ENCODE measurements at places on chromosomes 1 and 21.
A peak's percentile ranks its signal among the peaks of the same experiment; 100 is the strongest.

- no peak for DNase-seq
Observed at GRCh38 chr1:16153096-16153998, 2.5 kb downstream of the EPHA2 start.

DNA sequence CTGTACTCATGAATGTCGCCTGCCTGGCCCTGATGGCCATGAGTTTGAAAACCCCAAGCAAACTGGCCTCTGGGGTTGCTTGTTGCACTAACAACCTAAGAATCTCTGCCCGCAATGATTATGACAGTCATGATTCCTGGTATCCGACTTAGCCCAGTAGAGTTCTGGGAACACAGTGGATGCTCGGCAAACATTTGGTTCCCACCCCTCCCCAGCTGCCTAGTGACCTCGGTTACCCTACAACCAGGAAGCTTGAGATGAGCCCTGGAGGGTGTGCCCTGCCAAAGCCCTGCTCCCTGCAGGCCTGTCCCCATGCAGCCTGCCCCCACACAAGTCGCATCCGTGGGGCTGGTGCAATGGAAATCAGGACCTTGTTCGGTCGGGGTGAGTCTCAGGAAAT lies 76.0 kb upstream of the ZBTB40 start:
- no peak for DNase-seq

DNA sequence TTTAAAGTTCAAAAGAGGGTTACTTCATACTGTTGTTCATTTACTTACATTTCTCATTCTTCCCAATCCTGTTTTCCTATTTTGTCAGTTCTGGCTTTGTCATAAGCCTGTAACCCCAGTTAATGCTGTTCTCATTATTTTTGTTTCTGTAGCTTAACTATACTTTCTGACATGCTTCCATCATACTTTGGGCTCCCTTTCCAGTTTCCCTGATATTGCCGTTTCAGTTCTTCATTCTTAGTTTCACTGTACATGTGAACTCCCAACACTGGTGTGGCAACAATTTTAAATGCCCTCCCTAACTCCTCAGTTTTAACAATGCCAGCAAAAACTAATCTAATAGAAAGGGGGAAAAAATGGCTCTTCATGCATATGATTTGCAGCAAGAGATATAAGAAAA lies 456.7 kb downstream of the LMO4 start:
- no peak for DNase-seq

GRCh38 chr1:213049232-213049631 lies 1.8 kb upstream of the RPS6KC1 start:
- DNase-seq: no peak

- no peak for DNase-seq
Observed at GRCh38 chr1:22645931-22646330, 2.5 kb downstream of the C1QC start.

DNA sequence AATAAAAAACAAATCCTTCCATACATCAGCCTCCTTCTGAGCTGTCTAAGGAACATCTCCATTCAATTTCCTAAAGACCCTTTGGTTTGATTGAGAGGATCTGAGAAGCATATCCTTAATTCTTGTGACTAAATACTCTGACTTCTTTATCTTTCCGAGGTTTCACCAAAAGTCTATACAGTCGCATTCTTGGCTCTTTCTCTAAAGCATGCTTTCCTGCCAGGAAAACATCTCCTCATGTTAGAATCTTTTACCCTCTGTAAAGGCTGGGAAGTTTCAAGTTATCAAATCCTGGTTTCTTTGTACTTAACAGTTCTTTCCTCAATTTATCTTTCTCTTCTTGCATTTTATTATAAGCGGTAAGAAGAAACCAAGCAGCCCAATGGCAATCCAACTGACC lies 630.4 kb downstream of the PTPRC start:
- no peak for DNase-seq

DNA sequence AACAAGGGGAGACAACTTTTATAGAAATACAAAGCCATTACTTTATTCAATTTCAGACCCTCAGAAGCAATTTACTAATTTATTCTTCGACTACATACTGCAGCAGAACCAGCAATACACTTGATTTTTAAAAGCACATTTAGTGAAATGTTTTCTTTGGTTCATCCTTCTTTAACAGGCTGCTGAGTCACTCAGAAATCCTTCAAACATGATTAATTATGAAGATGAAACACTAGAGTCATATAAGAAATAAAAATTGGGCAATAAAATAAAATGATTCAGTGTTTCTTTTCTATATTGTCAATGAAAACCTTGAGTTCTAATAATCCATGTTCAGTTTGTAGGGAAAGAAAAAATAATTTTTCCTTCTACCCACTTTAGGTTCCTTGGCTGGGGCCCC lies 47.0 kb downstream of the CHML start:
- no peak for DNase-seq

DNA sequence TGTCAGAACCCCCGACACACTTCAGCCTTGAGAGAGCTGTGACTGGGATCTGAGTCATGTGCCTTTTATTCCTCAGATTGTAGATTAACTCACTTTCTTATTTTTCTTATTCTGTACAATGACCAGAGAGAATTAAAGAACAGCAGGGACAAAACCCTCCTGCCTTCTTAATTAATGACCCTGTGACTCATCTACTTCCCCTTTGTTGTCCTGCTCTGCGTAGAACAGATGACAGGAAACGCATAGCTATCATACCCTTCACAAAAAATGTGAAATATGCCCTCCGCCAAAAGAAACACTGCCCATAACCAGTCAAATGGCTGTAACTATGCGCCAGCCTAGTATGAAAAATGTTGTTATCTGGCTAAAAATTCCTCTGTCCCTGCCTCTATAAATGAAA lies 9.1 kb upstream of the PADI2 start:
- DNase-seq: no peak

GRCh38 chr1:97352936-97353382 lies 567.9 kb downstream of the DPYD start:
- DNase-seq: no peak

DNA sequence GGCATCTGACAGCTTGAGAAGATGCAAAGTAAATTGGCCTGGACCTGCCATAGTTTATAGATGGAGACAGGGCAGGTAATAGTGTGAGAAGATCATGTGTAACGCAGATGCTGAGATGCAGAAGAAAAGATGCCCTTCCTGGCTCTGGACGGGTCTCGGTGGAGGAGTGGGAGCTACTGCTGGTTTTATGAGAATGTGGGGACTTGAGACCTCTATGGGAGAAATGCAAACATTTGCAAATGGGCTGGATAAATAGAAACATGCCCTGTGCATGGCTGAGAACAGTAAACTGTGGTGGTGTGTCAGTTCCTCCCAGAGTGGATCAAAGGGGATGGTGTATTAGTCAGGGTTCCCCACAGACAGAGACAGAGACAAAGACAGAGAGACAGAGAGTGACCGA lies 21.9 kb downstream of the UBASH3A start:
- no peak for DNase-seq

GRCh38 chr1:246726255-246726679 lies 2.1 kb downstream of the SCCPDH start:
- DNase-seq: no peak

DNA sequence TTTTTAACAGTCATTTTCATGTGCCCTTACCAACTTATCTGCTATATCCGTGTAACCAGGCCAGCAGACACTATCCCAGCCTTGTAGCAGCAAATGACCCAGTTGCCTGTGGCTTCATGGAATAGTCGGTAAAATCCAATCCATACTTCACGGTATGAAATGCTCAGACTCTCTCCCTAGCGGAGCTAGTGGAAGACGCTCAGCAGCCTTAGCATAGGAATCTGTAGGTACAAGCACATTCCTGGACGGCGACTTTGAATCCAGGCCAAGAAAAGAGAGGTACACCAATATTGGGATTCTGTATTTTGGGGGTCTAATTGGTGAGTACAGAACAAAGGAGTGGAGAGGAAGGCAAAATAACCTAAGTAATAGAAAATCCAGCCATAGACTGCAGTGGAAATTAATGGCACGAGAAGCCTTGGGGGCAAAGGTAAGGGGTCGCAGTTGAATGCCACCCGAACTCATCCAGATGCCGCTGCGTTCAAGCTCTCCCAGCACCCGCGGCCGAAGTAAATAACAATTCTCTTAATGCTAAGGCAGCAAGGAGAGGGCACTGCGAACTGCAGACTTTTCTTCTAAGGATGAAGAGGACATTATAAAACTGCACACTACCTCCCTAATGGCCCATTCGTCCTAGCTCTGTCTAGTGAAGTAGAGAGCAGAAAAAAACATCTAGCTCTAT lies 17.7 kb upstream of the TBX15 start:
- no peak for DNase-seq

- DNase-seq: no peak
Observed at GRCh38 chr1:155127105-155127966, at the start of gene EFNA1. Gene EFNA1 (plus strand): TSS chr1:155127876. CDS start chr1:155127978, 102 bp downstream.

DNA sequence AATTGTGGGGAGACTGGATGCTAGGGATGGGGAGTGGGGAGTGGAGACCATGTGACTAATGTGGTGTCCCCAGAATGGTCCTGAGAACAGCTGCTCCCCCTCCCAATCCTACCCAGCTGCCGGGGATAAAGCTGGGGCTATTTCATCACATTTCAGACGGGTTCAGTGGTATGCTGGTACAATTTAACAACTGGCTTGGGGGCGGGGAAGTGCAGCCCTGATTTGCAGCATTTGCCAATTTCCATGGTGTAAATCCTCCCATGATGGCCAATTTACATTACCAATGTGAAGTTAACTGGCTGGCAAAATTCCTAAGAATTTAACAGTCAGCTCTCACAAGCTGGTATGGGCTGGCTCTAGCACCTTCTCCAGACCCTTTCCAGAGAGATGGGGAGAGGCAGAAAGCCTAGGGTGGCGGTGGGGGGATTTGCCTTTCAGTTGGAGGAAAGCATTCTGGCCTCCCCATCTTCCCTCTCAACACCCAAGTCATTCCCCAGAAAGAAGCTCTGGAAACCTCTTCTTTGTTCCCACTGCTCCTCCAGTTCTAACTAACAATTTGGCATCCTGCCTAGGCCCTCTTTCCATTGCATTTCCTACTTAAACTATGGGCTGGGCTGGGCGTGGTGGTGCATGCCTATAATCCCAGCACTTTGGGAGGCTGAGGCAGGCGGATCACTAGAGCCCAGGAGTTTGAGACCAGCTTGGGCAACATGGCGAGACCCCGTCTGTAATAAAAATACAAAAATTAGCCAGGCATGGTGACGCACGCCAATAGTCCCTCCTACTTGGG lies 11.3 kb upstream of the ADGRB2 start:
- no peak for DNase-seq

DNA sequence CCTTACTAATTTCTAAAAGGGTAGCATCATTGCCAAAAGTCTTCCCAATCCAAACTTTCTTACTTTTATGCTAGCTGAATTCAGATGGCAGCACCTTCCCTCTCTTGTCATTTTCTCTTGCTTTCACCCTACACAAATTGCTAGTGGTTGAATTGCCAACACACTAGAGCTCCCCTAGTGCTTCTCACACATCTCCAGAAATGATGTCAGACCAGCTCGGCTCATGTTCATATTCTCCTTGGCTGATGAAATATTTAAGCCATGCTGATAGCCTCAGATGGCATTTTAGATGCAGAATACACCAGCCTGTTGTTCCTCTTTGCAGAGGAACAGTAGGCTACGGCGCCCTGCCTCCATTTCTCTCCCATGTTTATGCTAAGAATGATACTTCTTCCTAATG lies 256.9 kb downstream of the PTBP2 start:
- DNase-seq: no peak

DNA sequence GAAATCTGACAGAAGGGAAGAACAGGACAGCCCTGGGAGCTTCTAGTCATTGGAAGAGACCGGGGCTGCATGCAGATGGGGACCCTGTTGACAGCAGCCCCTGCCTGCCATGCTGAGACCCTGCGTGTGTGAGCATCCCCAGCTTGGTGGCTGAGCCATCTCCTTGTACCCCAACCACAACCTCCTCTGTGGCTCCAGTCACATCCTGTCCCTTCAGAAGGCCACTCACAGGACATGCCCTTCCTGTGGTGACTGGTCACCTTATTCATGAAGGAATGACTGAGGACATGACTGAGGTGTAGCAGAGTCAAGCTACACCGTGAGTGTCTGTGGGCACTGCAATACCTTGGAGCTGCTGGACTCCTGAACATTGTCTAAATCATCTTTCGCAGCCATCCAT lies 141.8 kb upstream of the ERRFI1 start:
- no peak for DNase-seq

GRCh38 chr1:25068829-25069228 lies 138.8 kb upstream of the RUNX3 start:
- peak; percentile 14 for DNase-seq

DNA sequence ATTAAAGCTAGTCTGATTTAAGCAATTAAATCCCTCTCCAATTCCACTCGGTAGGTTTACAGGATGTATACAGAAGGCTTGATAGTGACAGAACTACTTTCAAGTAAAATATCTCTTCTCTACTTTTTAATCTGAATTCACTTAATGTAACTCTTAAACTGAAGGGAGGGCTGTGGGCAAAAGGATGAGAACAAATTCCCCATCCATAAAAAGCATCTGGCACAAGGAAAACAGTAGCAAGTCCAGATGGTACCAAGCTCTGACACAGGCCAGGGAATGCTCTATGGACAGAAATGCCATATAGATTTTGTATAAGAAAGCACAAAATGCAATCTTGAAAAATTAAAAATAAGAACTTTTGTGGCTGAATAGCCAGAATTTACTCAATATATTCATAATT lies 53.1 kb upstream of the USH2A start:
- no peak for DNase-seq

- DNase-seq: no peak
Observed at GRCh38 chr1:205843036-205843859, 6.7 kb downstream of the PM20D1 start.

DNA sequence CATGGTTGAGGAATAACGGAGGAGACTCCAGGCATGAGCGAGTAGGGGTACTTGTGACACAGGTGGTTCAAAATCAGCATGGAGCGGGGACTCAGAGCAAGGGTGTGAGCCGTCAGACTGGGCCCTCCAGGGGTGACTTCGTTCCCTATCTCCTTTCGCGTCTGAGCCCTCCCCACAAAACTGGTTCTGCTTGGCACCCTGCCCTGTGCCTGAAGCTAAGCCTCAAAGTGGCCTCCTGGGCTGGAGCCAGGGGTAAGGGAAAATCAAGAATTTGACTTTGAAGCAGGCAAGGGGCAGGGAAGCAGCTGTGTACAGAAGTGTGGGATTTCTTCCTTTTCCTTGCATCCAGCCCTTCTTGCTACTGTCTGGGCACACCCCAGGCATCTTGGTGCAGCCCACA lies 331.5 kb upstream of the AJAP1 start:
- DNase-seq: no peak

- no peak for DNase-seq
Observed at GRCh38 chr1:8465013-8465412, 147.1 kb downstream of the SLC45A1 start.

DNA sequence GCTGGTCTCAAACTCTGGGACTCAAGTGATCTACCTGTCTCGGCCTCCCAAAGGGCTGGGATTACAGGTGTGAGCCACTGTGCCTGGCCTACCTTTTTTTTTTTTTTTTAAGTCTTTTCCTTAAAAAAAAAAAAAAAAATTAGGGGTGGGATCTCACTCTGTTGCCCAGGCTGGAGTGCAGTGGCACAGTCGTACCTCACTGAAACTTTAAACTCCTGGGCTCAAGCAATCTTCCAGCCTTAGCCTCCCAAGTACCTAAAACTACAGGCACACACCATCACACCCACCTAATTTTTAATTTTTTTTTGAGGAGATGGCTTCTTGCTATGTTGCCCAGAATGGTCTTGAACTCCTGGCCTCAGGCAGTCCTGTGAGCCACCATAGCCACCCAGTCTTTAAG lies 38.5 kb downstream of the RNF2 start:
- no peak for DNase-seq

- no peak for DNase-seq
Observed at GRCh38 chr1:232722626-232723025, 82.6 kb upstream of the MAP10 start.
